ENCODE measurements at places on chromosomes 11 and 22.

- DNase-seq: no peak
Observed at GRCh38 chr11:6458352-6459098, 15.2 kb downstream of the TRIM3 start.

DNA sequence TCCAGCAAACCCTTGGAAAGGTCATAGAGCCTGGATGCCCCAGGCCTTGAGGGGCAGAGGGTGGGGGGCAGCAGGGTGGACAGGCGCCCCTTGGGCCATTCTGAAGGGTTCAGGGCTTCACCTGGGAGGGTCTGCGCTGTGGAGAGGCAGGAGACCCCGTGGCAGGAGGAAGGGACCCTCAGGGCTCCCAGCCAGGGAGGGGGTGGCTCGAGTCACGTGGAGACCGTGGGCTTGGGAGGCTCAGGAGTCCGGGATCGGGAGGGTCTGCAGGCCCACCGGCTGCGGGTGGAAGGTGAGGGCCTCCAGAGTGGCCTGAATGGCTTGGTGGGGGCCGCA lies 48.5 kb upstream of the A4GALT start:
- DNase-seq: no peak

DNA sequence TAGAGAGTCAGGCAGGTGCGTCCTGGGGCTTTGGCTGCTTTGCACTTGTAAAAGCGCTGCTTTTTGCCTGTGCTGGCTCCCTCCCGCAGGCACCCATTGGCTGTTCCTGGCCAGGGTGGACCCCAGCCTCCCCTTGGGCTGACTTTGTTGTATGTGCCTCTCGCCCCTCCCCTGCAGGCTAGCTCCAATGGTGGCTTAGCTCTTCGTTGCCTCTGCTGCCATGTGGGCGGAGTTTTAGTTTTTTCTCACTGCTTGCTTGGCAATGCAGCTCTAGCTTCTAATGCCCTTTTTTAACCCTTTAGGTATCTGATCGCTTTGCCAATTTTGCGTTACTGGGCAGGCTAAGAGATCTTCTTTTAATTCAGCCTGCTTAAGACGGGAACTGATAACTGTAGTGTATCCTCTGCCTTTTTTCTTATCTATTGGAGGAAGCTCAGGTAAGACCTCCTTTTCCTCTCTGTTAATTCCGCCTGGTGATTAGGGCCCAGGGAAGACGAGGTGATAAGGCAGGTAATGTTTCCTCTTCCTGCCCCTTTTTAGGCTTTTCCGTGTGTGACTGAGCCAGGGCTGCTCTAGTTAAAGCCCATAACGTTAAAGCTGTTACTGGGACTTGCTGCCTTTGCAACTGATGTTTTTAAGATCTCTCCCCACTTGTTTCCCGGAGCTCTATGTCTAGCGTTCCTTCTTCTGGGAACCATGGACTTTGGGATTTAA lies 11.7 kb upstream of the GLYATL1 start:
- no peak for DNase-seq

DNA sequence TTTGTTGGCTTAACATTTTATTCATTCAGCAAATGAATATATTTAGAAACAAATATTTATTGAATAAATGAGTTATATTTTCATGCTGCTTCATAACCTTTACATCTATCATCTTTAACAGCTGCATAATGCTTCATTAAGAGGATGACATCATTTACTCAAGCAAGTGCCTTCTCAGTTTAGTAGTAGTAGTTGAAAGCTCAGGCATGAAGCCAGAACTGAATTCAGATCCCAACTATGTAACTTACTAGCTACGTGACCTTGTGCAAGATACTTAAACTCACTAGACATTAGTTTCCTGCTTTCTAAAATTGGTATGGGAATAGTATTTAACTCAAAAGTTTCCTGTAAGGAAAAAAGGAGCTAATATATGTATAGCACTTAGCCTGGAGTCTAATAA lies 90.3 kb downstream of the TMPRSS5 start:
- no peak for DNase-seq

DNA sequence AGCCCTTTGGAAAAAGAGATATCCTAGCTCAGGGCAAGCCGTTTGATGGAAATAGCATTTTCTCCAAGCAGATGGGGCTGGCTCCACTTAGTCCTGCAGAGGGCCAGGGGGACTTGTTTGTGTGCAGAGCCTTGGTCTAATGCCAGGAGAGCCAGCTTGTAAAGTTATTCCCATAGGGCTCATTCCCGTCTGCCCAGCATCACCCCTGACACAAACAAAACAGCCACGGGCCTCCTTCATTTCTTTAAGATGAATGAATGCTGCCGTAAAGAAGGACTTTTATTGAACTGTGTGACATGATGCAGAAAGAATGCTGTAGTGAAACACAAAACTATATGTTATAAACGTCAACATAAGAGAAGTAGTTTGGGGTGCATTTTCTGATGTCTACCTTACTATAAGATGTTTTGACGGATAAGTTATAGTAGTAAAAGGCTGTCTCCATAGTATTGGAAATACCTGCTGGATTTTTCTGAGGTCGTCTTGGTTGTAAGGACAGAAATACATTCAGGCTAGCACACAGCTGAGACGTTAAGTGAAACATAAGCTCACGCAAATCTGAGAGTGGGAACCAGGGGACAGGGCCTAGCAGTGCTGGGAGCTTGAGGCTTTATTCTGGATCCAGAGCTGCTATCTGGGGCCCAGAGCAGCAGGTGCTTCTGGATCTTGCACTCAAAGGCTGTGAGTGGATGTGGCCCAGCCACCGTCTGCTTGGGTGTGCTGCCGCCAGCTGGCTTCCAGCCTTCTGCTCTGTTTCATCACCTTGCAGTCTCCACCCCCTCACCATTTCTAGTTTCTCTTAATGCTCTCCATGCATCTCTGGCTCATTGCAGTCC lies 53.3 kb downstream of the NCAM1 start:
- no peak for DNase-seq

- DNase-seq: no peak
Observed at GRCh38 chr11:64348383-64349024, 8.5 kb downstream of the CCDC88B start.

GRCh38 chr11:130413405-130414106 lies 14.9 kb downstream of the ADAMTS8 start:
- no peak for DNase-seq

GRCh38 chr11:107359701-107360100 lies 97.9 kb downstream of the CWF19L2 start:
- no peak for DNase-seq

DNA sequence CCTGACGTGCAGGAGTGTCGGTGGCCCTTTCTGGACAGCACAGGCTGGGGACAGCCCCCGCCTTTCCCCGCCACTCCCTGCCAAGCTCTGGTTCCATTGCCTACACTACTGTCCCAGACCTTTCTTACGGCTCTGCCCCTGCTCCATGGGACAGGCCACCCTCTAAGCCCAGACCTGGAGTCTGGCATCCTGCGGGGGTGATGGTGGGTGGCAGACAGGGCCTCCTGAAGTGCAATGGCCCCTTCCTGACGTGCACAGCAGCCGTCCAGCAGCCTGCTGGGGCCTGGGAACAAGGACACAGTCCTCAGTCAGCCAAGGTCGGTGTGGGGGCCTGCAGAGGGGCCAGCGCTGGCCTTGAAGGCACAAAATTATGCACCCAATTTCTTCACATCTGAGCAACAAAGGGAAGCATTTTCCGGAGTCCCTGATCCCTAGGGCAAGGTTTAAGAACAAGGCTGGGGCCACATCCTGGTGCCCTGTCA lies 79.7 kb upstream of the KCNQ1OT1 start:
- DNase-seq: no peak
